ENCODE measurements at places on chromosomes 11 and 22.

- DNase-seq: no peak
Measured at GRCh38 chr11:29352273-29352795, 664.5 kb downstream of the KCNA4 start.

- no peak for DNase-seq
Measured at GRCh38 chr11:110089617-110090282, 3.4 kb upstream of the ZC3H12C start.

GRCh38 chr11:63909591-63910506, 7.1 kb downstream of the RCOR2 start:
- no peak for DNase-seq

DNA sequence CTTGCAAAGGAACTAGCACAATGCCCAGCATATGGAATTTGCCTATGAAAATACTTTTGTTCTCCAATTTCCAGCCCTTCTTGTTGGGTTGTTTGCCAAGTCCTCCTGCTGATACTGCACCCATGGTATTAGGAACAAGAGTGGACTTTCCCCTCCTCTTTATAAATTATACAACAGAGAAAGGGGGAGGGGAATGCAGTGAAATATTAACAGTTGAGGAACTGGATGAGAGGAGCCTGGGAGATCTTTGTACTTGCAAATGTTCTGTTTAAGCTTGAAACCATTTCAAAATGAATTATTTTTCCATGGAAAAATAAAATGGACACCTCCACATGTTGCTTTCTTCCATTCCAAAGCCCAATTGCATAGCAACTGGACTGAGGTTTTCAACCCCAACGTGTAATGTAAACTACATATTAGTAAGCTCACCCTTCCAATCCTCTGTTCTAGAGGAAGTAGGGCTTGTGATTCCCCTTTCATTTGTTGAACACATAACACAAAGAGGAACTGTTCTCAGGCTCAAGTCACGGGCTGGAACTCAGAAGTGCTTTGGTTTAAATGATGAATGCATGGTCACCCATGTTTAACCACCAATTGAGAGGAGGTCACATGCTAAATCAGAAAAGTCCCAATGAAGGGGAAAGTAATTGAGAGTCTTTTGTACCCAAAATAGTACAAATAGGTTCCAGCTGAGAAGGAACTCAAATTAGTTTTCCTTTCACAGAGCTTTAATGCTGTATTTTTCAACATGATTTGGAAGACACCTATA, 66.2 kb upstream of the ZC3H12C start:
- no peak for DNase-seq

- DNase-seq: no peak
Measured at GRCh38 chr11:65478388-65479183, 20.3 kb upstream of the MALAT1 start.

Data from stimulated activated CD4-positive, alpha-beta T cell treated with anti-CD3 and anti-CD28 coated beads, Interleukin-15, amount 100 ng/mL, for 1 hour (primary cell).